ENCODE measurements at places on chromosomes 1 and 21.
A peak's percentile ranks its signal among the peaks of the same experiment; 100 is the strongest.

GRCh38 chr1:29306471-29307140, 70.3 kb downstream of the PTPRU start:
- DNase-seq = no peak

- no peak for DNase-seq
Observed at GRCh38 chr1:37761416-37762095, 3.4 kb downstream of the EPHA10 start.

DNA sequence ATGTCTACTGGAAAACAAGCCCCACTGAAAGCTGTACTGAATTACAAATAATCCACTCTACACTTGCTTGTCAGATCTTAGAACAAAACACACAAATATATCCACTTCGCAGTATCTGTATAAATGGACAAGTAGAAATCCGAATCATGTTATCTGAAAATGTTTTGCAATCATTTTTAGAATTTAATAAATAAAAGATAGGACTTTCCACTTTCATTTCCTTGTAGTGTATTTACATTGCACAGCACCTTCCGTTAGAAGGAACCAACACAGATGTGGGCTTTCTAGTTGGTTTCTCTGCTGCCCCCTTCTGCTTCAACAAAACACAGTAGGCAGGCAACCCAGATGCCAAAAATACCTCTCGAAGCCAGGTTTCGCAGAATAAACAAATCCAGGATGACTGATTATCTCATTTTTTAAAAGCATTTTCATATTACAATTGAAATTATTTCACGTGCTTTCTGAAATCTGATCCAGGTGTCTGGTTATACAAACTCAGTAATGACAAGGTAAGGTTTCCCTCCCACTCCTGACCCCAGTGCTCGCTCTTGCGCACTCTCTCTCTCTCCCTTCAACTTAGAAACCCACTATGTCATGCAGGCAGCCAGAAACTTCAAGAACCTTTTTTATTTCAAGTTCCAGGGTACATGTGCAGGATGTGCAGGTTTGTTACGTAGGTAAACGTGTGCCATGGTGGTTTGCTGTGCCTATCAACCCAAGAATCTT, 389.9 kb downstream of the SMYD3 start:
- DNase-seq = peak; percentile 36

DNA sequence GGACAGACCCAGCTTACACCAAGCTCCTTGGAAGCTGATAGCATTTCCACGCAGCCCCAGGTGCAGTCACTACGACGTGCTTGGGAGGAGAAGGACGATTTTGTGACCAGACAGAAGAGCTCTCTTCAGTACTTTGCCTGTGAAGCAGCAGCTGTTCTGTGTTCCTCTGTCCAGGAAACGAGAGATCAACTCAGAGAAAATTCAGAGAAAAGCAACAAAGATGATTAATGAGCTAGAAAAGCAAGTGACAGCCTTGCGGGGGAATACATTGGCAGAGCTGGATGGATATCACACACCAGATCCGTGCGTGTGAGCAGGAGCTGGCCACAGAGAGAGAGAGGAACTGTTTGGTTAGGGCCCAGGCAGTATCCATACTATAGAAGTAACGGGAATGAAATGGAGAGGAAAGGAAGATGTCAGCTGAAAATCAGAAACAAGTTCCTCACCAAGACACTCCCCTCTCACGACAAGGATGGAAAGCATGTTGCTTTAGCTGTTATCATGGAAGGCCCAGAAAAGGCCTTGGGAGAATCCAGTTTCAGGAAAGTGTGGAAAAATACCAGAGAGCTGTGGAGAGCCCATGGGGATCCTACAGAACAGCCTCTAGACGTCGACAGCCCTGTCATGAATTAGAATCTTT, 106.2 kb downstream of the TOMM20 start:
- DNase-seq = no peak

- no peak for DNase-seq
Observed at GRCh38 chr1:169899519-169900217, 6.0 kb upstream of the SCYL3 start.

DNA sequence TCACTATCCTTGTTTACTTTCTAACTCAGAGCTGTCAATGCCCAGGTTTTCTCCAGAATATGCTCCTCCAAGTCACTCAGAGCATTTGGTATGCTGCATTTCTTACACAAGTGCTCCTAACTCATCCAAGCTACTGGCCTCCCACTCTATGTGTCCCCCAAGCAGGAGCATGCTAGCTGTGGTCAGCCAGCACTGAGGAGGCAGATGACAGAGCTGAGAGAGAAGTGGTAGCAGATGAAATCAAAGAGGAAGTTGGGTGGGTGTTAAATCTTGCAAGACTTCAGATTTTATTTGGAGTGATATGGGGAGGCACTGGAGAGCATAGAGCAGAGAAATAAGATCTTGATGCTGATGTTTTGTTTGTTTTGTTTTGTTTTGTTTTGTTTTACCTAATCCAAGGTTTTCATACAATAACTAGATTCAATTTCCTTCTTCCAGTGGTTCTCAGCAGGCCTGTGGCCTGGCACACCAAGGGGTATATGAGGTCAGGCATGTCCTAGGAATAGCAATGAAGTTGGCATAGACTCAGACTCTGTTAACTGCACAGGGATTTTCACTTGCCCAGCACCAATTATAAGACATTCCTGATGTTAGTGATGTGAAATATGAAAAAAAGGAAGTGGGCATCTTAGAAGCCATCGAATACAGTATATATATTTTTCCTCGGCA, 3.1 kb upstream of the PGBD5 start:
- DNase-seq = no peak

DNA sequence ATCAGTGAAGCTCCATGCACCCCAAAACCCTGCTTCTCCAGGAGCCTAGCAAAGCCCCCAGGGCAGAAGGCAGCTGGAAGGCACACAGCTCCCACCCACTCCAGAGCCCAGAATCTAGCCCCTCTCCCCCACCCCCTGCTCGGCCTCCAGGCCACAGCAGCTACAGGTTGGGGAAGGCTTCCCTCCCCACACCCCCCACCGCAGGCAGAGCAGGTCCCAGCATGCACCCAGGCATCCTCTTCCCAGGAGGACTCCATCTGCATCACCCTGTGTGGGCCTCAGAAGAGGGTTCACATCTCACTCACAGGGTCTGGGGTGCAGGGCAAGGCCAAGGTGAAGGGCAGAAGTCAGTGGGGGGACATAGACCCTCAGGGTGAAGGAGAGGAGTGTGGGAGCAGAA, 719 bp downstream of the S100A14 start:
- DNase-seq = no peak

DNA sequence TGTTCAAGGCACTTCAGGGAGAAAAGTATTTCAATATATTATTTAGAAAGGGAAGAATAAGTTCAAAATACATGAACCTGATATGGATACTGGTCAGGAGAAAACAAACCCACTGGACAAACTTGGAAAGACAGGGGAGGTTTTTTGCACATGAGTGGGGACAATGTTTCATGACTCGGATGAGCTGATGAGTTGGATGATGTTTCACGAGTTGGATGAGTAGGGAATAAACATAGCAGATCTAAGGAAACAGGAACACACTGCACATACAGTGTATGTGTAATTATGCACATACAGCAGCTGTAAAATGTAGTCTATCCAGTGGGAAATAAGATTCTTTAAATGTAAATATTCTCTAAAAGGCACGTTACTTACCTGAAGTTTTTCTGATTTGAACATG, 682.9 kb upstream of the ADAMTS5 start:
- DNase-seq = no peak

- DNase-seq = no peak
Observed at GRCh38 chr1:60596791-60597750, 485.3 kb upstream of the NFIA start.

- DNase-seq = no peak
Observed at GRCh38 chr1:192729500-192729899, 79.3 kb upstream of the RGS2 start.

DNA sequence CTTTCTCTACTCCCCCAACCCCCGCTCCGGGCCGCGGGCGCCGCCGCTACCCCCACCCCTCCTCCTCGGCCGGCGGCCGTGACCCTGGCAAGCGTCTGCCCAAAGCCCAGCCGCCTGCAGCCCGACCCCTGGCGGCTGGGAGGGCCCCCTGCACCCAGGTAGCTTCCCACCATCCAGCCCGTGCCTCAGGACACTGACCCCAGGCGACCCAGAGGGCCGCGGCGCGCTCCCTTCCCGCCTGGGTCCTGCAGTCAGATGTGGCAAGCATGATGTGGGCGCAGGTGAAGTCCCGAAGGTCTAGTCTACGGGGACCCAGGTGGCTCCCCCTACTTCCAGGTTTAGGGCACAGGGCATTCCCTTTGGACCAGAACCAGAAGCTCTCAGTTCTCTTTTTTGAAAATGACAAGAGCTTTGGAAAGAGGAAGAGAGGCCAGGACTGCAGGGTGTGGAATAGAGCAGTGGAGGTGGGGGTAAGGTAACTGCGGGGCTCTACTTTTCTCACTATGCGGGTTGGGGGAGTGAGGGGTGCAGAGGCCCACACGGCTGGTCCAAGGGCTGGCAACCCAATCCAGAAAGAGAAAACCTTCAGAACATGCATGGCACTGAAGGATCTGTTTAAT, at the start of gene DENND4B:
Gene DENND4B, minus strand, starts transcription at position 97 of the 620 bp plus-strand sequence. CDS start 2,344 bp downstream, outside the sequence.
- DNase-seq = no peak

GRCh38 chr1:28956038-28956464, 41.7 kb downstream of the EPB41 start:
- no peak for DNase-seq

GRCh38 chr1:53296117-53296749, 31.6 kb downstream of the LRP8 start:
- no peak for DNase-seq

GRCh38 chr1:239044829-239045228, 341.5 kb upstream of the CHRM3 start:
- DNase-seq = no peak

DNA sequence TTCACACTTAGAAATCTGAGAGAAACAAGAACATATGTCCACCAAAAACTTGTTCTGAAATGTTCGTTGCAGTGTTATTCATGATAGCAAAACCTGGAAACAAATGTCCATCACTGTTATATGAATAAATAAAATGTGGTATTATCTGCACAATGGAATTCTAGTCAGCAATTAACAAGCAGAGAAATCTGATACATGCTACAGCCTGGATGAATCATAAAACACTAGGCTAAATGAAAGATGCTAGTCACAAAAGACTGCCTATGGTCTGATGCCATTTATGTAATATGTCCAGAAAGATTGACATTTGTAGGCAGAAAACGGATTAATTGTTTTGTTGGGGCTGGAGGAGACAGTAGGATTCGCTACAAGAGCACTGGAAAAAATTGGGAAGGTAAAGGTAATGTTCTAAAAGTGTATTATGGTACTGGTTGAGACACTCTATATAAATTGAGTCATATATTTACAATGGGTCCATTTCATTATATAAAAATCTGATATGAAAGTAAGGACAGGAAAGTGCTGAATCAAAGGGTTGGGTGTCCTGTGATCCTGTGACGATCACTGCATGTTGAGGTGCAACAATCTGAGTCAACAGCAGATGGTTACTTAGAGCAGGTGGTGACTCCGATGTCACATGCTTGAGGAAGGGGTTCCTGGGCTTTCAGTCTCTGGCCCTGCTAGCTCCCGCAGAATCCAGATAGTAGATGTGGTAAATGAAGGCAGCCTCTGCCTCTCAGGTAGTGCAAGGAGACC, 102.1 kb upstream of the NBPF4 start:
- no peak for DNase-seq

- no peak for DNase-seq
Observed at GRCh38 chr1:178093494-178093950, 382 bp upstream of the RASAL2 start.

DNA sequence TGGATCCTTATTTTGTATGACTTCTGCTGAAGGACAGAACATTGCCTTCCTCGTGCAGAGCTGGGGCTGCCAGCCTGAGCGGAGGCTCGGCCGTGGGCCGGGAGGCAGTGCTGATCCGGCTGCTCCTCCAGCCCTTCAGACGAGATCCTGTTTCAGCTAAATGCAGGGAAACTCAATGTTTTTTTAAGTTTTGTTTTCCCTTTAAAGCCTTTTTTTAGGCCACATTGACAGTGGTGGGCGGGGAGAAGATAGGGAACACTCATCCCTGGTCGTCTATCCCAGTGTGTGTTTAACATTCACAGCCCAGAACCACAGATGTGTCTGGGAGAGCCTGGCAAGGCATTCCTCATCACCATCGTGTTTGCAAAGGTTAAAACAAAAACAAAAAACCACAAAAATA, 27.5 kb upstream of the KDM4A start:
- DNase-seq = no peak

DNA sequence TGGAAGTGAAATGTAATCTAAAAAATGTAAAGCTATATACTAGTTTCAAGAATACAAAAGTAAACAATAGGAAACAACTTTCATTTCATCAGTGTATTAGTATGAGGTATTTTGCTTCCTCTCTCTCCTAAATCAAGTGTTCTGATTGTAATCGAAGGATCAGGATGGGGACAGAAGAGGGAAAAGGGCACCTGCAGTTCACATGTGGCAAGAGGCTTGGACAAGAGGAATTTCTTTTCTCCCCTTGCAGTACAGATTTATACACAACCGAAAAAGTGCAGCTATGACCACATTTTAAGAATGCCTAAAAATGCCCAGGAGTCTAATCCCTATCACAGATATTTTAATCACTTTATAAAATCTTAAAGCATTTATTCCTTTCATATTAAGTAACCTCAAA, 63.7 kb downstream of the NRIP1 start:
- DNase-seq = no peak

DNA sequence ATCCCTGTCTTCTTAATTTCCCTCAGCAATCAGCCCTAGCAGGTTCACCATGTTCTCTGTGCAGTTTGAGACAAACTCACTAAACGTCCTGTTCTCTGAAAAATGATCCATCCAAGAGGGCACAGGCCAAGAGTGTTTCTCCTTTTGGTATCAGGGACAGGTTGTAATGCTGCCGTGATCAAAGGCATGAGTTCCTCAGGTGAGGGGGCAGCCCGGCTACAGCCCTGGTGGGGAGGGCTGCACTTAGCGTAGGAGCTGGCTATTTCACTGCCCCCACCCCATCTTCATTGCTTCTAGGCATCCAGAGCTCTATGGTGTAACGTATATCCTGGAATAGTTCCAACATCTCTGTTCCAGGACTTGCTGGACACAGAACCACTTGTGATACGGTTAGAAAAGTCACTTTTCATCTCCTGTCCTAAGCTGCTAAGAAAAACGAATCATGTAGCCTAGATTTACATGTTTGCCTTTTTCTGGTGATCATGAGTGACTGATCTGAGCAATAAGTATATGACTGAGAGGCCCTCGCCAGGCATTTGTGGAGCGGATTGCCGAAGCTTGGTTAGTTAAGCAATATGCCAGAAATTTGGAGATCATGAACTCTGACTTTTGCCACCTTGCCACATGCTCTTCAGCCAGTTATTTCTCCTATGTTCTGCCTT, 41.1 kb upstream of the SRP9 start:
- no peak for DNase-seq

- DNase-seq = no peak
Observed at GRCh38 chr1:193419295-193419694, 232.9 kb upstream of the B3GALT2 start.

All from Jurkat, Clone E6-1 (cell line).